ENCODE measurements at places on chromosomes 3 and 15. TPM values are rescaled to one million over a fixed set of nuclear protein-coding genes. Genes with fewer than 3 reads are reported as not detected.

DNA sequence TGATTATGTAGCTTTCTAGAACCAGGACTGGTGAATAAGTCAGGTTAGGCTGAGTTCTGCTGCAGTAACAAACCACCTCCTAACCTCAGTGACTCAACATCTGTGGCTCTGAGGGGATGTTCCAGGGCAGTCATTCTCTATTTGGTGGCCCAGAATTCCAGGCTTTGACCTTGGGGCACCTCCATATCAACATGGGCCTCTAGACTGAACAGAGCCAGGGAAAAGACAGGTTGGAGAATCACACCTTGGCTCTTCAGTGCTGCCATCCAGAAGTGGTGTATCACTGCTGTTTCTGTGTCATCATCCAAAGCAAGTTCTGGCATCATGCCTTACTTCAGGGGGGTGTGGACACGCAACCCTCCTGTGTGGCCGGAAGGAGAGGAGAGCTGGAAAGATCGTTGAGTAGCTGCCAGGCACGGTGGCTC lies 15.3 kb downstream of the ZBTB47 start:
- DNase-seq, result no peak

GRCh38 chr3:159620281-159620680 lies 368.4 kb upstream of the IL12A start:
- DNase-seq, result no peak

- DNase-seq, result no peak
Observed at GRCh38 chr15:74549816-74550215, 8.8 kb downstream of the ARID3B start.

GRCh38 chr15:37106490-37107001 lies 6.2 kb upstream of the MEIS2 start:
- DNase-seq, result peak; percentile 69

Gene HRG
- polyA plus RNA-seq, result 0.21 TPM

Gene RTP3
- not detected for polyA plus RNA-seq

Gene MOBP
- polyA plus RNA-seq, result not detected

Gene PLSCR5
- polyA plus RNA-seq, result not detected

Gene ISLR
- 143 TPM for polyA plus RNA-seq

Gene DUOXA1
- polyA plus RNA-seq, result not detected

All from muscle of arm (tissue), 14 donors.